WTC11 (cell line): ENCODE measurements at places on chromosomes 12 and 14. TPM values are rescaled to one million over a fixed set of nuclear protein-coding genes. Genes with fewer than 3 reads are reported as not detected.

GRCh38 chr12:109680264-109681005, 33.2 kb upstream of the FAM222A start:
- no peak for DNase-seq

The NTF3 gene
- total RNA-seq, result 1.2 to 1.5 TPM (median 1.3 TPM) in 3 replicates

The NAA30 gene
- 16.9 to 18.5 TPM (median 17.8 TPM) in 3 replicates for total RNA-seq

DNA sequence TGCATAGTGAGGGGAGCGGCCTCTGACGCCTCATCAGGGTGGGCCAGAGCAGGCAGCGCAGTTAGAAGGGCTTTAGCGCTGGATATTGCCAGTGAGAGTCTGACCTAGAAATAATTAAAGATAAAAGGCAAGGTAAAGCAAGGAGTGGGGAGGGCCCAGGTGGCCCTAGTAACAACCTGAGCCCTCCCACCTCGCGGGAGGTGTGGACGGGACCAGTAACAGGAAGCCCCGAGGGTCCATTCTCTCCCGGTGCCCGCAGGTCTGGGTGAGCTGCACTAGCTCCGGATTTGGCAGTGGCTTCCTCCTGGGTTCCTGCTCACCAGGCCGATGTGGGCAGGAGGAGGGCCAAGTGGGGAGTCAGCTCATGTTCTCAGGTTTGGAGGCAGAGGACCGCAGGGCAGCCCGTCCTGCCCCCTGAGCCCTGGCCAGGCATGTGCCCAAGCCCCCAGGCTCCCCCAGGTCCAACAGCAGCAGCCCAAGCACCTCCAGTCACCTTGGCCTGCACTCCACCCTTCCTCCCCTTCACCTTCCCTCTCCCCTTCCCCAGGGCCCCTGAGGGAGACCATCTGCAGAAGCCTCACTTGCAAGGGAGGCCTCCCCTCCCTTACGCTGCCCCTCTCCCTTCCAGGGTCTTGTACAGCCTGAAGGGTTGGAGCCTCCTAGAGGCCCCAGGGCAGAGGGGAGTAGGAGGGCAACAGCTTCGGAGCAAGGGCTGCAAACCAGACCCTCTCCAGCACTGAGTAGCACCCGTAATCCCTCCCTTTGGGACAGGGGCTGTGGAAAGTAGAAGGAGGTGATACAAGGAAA, 144.3 kb upstream of the FKBP4 start:
- DNase-seq, result peak; percentile 10

GRCh38 chr12:20443792-20444191, 75.5 kb downstream of the PDE3A start:
- no peak for DNase-seq

The AQP2 gene
- total RNA-seq, result not detected in 3 replicates

DNA sequence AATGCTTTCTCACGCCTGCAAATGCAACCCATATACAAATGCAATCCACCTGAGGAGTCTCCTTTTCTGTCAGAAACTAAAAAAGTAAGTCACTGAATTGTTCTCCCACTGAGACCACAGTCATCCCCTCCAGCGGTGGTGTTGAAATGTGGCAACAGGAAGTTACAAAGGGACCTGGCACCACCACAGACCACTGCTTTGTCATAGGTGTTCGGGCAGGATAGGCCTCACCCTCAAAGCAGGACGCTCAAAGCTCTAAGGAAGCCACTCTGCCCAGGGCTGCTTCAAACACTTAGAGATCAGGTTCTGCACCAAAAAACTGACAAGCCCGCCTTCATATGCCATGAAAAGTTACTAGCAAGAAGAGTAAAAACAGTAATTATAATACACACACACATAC, 11.3 kb downstream of the PHLDA1 start:
- DNase-seq, result no peak

DNA sequence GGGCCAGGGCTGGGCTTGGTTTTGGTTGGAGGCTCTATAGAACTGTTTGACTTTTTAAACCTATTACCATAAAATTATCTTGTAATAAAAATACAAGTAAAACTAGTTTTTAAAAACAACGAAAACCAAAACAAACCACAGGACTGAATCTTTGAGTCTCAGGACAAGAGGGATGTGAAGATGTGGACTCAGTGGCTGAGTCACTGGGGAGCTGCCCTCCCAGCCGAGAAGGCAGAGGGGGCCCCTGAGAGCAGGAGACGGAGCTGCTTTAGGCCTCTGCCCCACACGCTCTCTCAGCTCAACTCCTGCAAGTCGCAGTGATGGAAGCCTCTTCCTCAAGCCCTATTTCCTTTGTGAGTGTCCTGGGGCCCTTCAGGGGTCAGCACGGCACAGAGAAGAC, 59.0 kb downstream of the CDC42BPB start:
- no peak for DNase-seq

DNA sequence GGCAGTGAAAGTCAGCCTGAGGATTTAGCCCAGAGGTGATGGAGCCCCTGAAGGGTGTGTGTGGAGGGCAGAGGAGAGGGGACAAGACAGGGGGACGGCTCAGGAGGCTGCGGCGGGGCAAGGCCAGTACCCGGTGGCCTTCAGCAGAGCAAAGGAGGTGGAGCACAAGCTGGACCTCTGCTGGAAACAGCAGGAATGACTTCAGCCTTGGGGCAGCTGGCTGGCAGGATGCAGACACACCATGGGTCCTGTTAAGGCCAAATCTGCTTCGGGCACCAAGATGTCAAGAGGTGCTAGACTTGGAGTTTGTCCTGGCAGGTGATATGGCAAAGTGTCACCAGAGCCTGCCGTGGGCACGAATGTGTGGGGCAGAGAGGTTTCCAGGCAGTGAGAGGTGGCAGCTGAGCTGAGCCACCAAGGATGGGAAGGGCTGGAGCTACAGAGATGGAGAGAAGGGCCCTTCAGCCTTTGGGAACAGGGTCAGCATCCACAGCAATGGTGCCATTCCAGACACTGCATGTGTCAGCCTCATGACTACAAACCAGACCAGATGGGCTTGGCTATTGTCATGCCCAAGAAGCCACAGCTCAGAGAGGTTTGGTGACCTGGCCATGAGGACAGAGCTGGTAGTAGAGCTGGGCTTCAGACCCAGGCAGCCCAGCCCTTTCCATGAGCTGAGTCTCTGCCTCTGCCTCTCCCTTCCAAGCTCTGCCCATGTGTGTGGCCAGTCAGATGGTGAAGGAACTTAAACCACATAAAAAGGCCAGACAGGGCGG, 91.9 kb downstream of the LGMN start:
- no peak for DNase-seq

DNA sequence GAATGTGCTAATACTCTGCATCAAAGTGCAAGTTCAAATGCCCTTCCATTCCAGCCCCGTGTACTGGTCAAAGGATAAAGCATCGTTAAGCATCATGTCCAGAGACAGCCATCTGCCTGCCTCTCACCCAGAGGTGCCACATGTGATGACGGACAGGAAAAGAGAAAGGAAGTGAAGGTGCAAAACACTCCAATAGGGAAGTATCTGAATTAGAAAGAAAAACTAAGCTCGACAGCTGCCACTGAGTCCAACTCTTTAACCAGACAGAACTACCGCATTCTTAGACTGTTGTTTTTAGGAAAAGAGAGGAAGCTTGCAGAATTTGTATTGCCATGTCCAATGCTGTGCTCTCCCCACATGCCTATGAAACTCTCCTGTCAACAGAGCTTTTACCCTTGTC, 465.0 kb upstream of the SOX5 start:
- no peak for DNase-seq

The SPTB gene
- total RNA-seq, result 2.5 to 3.2 TPM (median 2.8 TPM) in 3 replicates

The CCDC197 gene
- not detected in 3 replicates for total RNA-seq

The ERBB3 gene
- 49.2 to 64.3 TPM (median 52.4 TPM) in 3 replicates for total RNA-seq

DNA sequence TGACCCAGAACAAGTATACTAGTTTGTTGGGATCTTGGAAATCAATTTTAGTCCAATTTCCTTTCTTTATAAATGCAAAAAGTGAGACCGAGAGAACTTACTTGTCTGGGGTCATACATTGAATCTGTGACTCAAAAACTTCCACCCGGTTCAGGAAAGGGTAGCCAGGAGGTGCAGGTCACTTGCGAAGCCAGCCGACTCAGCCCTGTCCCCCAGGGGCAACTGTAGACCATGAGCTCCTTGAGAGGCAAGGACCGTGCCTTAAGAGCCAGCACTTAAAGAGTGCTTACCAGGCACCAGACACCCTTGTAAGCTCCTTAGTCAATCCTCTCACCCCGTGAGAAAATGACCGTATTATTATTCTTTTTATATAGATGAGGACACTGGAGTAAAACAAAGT, 505 bp upstream of the BCDIN3D start:
- no peak for DNase-seq

- no peak for DNase-seq
Observed at GRCh38 chr12:39224971-39225370, 217.9 kb downstream of the KIF21A start.

DNA sequence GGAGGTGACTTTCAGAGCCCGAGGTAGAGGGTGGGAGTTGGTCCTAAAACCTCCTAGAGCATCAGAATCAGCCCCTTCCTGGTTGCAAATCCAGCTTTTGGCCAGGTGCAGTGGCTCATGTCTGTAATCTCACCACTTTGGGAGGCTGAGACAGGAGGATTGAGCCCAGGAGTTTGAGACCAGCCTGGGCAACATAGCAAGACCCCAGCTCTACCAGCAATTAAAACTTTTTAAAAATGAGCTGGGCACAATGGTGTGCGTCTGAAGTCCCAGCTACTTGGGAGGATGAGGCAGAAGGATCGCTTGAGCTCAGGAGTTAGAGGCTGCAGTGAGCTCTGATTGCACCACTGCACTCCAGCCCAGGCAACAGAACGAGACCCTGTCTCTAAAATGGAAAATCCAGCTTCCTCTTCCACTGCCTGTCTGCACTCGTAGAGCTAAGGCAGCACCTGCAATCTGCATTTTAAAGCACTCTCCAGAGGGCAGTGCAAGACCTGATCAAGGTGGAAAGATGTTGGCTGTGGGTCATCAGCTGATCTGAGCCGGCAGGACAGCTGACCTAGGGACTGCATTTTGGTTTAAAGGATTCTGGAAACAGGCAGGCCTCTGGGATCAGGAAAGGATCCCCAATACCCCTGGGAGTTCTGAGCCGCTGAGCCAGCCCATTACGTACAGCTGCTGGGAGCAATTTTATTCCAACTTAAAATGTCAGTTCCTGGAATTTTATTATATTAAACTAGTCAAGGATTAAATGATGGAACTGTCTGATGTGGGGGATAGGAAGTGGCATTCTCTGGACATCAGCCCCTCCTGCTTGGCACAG, 1.8 kb upstream of the TESC start:
- DNase-seq, result no peak

The KRT77 gene
- total RNA-seq, result not detected in 3 replicates

DNA sequence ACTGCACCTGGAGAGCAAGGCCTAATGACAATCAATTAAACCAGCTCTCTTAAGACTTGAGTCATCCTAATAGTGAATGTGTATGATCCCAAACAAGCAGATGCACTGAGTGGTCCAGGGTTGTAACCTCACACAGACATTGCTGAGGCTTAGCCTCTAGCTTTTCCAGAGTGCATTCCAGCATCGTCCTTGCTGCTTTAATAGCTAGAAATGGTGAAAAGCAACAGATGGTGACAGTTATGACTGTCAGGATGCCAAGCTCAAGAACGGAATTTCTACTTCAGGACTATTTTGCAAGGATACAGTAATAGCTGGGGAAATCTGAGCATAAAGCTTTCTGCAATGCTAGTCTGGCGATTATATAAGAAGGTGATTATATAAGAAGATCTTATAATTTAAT, 34.6 kb downstream of the PTPRR start:
- DNase-seq, result no peak

The ADAM21 gene
- not detected in 3 replicates for total RNA-seq

DNA sequence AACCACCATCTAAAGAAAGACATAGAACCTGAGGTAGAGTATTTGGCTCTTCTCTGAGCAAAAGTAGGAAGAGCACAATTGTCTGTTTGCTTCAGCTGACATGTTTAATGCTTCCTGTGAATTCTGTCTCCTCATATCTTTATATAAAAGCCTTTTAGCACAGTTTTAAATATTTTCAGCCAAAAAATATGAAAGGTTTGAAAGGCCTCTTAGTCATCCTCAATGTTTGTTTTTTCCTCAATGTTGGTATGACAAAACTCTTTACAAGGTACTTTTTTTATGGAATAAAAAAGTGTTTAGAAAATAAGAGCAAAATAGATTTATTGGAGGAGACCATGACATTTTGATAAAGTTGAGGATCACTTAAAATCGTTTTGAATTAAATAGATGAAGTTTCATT, 360.9 kb downstream of the NAV3 start:
- no peak for DNase-seq

DNA sequence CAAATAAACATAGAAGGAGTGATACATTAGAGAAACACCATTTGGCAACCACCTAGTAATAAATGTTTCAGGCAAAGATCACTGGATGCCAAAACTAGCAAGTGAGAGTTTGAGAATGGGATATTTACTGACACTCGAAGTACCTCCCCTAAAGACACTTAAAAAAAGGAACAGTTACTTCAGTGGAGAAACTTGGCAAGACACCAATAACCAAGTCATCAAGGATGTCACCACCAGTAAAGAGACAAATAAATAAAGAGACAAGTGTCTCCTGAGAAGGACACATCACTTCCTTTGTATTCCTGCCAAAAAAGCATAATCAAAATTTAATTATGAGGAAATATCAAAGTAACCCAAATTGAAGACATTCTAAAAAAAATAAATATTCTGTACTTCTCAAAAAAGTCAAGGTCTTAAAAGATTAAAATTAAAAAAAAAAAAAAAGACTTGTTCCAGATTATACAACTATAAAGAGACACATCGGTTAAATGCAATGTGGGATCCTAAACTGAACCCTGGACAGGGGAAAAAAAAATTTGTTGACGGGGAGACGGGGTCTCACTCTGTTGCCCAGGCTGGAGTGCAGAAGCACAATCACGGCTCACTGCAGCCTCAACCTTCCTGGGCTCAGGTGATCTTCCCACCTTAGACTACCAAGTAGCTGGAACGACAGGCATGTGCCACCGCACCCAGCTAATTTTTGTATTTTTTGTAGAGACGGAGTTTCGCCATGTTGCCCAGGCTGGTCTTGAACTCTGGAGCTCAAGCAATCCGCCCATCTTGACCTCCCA, 26.4 kb downstream of the TM7SF3 start:
- DNase-seq, result no peak

The NEMP1 gene
- total RNA-seq, result 38.3 to 41.9 TPM (median 39.6 TPM) in 3 replicates

The TMPRSS12 gene
- not detected in 3 replicates for total RNA-seq

The CIROP gene
- 0.07 to 0.11 TPM in 2 of 3 replicates, not detected in the other for total RNA-seq

DNA sequence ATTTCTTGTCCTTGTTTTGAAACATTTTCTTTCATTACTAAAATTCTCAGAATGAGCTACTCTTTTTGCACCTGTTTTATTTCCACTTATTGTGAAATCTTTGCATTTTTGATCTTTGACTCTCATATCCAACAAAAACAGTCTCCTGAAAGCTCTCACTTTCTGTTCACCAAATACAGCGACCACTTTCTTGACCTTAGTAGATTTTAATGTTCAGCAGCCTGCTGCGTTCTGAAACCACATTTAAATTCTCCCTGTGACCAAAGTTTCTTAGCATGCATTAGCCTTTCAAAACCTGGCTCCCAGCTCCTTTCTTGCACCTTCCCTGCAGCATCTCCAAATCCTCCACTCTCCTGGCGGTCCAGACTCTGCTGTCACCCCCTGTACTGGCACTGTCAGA, 404.4 kb upstream of the PDE3A start:
- DNase-seq, result no peak

The STK38L gene
- total RNA-seq, result 37.6 to 47.2 TPM (median 41.7 TPM) in 3 replicates

- no peak for DNase-seq
Observed at GRCh38 chr12:74539765-74540526, 2.3 kb downstream of the ATXN7L3B start.
